ENCODE measurements at places on chromosomes 2 and 18.
A peak's percentile ranks its signal among the peaks of the same experiment; 100 is the strongest.

GRCh38 chr2:189142893-189143759 is 36.4 kb downstream of the COL5A2 start:
- DNase-seq, result peak; percentile 64

DNA sequence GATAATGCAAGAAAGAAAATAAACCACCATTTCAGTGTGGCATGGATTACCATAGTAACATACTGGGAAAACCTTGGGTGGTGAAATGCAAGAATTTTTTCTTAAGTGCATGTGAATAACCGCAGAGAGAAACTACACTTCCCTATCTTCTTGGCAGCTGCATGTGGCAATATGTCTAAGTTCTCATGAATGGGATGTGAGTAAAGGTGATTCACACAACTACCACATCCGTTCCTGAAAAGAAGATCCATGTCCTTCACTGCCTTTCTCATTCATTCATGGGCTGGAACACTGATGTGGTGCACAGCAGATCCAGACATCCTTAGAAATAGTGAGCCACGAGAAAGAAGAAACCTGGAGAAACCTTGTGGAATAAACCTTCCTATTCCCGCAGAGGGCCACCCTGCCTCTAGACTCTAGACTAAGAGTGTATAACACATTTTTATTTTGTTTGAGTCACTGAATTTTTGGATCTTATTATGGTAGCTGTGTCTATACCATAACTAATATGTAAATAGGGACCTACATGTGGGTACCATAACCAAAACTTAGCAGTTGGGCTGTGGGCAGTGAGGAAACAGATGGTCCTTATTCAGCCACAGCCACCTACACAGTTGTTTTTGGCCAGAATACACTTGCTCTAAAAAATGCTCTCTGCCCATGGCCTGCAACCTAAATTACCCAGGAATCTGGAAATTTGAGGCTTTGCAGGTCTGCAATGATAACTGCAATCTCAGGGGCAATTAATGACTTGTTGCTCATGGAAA is 573.3 kb downstream of the LRP1B start:
- no peak for DNase-seq

DNA sequence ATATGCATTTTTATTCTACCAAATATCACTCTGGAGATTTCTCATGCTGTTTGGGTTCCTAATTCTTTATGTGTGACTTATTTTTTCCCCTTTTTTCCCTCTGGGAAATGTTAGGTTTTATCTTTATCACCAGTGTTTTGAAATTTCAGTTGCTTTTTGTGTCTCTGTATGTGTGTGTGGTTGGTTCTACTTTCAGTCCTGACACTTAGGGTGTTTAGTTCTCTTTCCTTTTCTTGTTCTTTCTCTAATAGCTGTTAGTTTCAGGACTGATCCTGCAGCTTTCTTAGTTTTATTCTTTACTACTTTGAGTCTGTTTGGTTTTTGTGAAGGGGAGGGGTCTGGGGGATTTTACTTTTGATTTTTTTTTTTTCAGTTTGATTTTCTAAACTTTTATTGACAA is 23.1 kb downstream of the PPM1B start:
- no peak for DNase-seq

DNA sequence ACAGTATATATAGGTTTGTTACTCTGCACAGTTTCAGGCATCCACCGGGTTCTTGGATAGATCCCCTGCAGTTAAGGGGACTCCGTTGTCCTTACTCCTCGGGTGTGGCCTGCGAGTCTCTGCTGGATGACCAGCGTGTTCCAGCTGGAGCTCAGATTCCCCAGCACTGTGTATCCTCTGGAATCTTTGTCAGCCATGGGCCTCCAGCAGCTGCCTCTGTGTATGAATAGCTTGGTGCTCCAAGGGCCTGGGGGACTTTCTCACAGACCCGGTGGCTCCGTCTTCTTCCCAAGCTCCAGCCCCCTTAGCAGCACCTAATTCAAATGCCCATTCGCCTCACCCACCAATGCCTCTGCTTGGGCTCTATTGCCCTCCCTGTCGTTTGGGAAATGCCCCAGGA is 6.3 kb downstream of the ANO7 start:
- DNase-seq, result no peak

GRCh38 chr18:55328301-55328700 is 259.7 kb downstream of the TCF4 start:
- DNase-seq, result no peak

- DNase-seq, result no peak
Measured at GRCh38 chr2:143451642-143452281, 322.5 kb downstream of the ARHGAP15 start.

GRCh38 chr2:58497168-58497567 is 256.0 kb upstream of the FANCL start:
- DNase-seq, result no peak

DNA sequence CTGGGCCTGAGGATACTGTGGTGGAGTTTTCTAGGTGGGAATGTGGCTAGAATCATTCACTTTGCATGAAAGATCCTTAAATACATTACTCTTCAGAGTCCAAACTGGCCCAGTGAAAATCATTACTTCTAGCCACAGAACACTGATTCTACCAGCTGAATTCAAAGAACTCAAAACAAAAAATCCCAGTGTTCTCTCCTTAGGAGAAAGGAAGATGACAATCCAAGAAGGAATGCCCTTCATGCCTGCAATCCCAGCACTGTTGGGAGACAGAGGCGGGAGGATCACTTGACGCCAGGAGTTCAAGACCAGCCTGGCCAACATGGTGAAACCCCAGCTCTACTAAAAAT is 35.2 kb downstream of the FAM228A start:
- no peak for DNase-seq

DNA sequence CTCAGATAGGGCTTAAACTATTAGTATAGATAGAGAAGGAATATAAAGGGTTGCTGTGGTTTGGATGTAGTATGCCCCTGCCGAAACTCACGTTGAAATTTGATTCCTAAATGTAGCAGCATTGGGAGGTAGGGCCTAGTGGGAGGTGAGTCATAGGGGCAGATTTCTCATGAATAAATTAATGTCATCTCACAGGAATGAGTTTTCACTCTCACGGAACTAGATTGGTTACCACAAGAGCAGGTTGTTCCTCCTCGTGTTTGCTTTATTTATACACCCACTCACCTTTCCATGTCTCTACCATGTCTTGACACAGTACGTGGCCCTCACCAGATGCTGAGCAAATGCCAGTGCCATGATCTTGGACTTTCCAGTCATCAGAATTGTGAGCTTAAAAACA is 218.2 kb downstream of the RBM43 start:
- no peak for DNase-seq

- no peak for DNase-seq
Measured at GRCh38 chr2:122083256-122084048, 328.0 kb downstream of the TSN start.

DNA sequence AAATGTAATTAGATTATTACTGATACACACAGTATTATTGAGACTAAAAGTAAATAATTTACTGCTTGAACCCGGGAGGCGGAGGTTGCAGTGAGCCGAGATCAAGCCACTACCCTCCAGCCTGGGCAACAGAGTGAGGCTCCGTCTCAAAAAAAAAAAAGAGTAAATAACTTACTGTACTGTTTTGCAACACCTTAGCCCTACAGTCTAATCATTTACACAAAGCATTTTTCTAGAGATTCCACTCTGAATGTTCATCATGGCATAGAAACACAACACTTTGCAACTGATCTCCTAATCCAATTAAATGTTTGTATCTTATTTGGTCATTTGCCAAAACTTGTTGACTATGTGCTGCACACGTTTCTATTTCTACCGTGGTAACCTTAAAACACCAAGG is 23.4 kb upstream of the RMP24 start:
- DNase-seq, result no peak

DNA sequence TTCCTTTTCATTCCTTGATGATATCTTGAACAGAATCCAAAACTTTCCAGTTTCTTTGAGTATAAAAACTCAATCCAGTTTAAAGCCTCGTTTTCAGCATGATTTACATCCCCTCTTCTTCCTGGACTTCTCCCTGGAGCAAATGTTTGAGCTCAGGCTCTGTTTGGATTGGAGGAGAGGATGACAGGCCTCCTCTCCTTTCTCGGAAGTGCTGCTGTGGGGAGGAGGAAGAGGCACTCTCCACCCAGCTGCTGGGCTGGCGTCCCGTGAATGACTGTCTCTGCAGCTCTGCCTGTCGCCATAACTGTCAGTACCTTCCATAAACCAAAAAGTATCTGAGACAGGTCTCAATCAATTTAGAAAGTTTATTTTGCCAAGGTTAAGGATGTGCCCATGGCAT is 238.2 kb upstream of the AGAP1 start:
- DNase-seq, result no peak

- no peak for DNase-seq
Measured at GRCh38 chr18:70126832-70127231, 78.7 kb downstream of the RTTN start.

DNA sequence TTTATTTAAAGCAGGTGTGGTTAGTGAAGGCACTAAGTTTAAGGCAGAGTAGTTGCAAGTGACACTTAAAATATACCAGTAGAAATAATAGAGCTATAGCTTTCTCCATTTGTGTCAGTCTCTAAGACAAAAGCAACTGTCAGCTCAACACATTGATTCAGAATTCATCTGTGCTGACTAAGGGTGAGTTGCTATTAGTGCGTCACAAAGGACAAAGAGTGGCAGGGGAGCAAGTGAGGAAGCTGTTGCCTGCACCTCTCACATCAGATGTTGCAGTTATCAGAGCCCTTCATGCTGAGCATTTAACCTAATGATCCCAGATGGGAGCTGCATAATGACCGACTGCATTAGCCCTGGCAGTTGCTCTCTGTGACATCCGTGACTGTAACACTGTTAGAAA is 138.6 kb downstream of the DTNA start:
- no peak for DNase-seq

GRCh38 chr2:121253674-121254240 is 31.2 kb downstream of the TFCP2L1 start:
- DNase-seq, result no peak

- no peak for DNase-seq
Measured at GRCh38 chr18:55511277-55511676, 76.7 kb downstream of the TCF4 start.

DNA sequence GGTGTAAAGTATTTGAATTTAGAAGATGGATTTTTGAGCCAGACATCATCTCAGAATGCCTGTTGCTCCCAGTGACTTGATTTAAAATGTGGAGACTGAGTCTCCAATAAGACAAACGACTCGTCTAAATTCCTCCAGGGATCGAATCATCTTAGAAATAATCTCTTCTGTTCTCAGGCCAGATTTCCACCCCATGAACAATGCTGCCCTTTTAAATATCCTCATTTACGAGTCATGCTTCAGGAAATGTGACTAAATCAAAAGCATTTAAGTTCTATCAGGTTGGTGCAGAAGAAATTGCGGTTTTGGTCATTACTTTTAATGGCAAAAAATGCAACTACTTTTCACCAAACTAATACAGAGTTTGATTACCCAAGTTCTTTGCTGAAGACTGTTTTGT is 684.6 kb upstream of the SOX11 start:
- DNase-seq, result no peak

- DNase-seq, result no peak
Measured at GRCh38 chr2:140363131-140363530, 1582.9 kb upstream of the NXPH2 start.

GRCh38 chr2:176139661-176140512 is 10.4 kb downstream of the HOXD8 start:
- DNase-seq, result no peak

- DNase-seq, result no peak
Measured at GRCh38 chr2:109322111-109322510, 193.1 kb downstream of the SH3RF3 start.

DNA sequence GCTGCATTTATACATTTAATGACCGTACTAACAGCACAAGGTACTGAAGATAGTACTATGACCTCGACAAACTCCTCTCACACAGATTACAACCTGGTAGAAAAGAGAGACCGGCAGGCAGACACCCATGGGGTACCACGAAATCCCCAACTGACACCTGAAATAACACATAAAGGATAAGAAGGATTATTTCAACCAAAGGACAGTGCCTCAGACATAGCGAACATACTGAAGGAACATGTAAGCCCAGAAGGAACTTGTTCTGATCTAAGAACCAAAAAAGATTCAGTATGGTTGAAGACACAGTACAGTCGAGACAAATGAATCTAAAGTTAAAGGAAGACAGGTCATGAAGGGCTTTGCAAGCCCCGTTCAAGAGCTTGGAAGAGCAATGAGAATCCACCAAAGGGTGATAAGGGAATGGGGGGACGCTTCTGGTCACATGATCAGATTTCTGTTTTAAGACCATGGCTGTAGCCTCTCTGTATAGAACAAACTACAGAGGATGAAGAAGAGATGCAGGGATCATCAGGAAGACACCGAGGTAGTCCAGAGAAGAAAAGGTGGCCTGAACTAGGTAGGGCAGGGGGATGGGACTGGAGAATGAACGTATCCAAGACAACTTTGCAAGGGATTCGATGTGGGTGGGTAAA is 902 bp downstream of the MCFD2 start:
- no peak for DNase-seq

- no peak for DNase-seq
Measured at GRCh38 chr2:204842661-204843485, 297.6 kb downstream of the PARD3B start.

- peak; percentile 55 for DNase-seq
Measured at GRCh38 chr2:10447300-10447894, 730 bp downstream of the ODC1 start.

DNA sequence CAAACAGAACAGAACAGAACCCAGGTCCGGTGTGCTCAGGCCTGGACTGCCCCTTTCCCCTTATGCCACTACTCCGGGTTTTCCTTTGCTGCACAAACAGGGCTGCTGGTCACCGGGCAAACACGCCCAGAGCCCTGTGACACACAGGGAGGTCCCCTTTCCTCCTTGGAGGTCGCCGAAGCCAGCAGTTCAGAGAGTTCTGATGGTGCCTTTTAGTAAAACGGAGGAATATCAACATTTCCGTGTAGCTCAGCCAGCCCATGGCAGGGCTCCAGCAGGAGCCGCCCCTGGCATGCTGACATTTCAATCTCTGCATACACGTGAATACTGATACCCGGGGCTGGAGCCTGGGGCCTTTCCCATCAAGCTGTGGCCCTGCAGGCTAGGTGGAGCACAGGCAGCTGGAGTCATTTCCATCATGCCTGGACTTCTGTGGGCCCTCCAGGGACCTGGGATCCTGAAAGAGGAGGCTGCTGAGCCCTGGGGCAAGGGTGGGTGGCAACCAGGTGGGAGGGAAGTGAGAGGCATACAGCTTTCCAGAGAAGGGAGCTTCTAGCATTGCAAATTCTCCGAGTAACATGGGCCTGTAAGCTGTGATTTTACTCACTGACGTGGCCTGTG is 91.4 kb upstream of the PXDN start:
- no peak for DNase-seq

GRCh38 chr2:45134726-45135125 is 125.5 kb upstream of the SIX2 start:
- DNase-seq, result peak; percentile 10

- no peak for DNase-seq
Measured at GRCh38 chr2:29377788-29378187, 262.6 kb downstream of the CLIP4 start.

- no peak for DNase-seq
Measured at GRCh38 chr2:222693837-222694236, 22.4 kb downstream of the MOGAT1 start.

DNA sequence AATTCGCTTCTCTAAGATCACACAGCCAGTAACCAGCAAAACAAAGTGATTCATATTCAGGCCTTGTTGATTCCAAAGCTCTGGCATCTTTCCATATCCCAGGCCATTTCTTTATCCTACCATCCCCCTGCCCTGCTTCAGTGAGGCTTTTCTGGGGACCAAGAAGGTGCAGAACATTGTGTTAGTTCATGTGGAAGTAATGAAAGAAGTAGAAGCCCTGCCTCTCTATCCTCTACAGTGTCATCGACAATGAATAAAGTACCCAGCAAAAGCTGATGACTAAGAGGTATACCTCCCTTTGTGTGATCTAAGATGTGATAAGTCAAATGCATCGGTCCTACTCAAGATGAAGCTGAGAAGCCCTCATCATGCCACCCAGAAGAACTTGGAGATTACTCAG is 383.2 kb downstream of the BCL11A start:
- no peak for DNase-seq
